ENCODE measurements at places on chromosomes 12 and 14.

- DNase-seq, result no peak
Observed at GRCh38 chr12:93025145-93026103, 96.3 kb upstream of the EEA1 start.

- DNase-seq, result no peak
Observed at GRCh38 chr14:87041290-87042020, 951.5 kb downstream of the GALC start.

GRCh38 chr12:125996443-125996842 is 931.2 kb downstream of the AACS start:
- no peak for DNase-seq

GRCh38 chr14:68792979-68793733 is at the start of gene ZFP36L1:
TSS of gene ZFP36L1 (minus strand) at chr14:68793067. CDS start at chr14:68792938, 129 bp downstream.
- peak; percentile 89 for DNase-seq

GRCh38 chr14:101457936-101458740 is 103.2 kb upstream of the DIO3 start:
- DNase-seq, result no peak

GRCh38 chr12:31728917-31729640 is at the start of gene AMN1:
TSS of gene AMN1 (minus strand) at chr12:31729021. CDS start at chr12:31729008, 13 bp downstream.
- peak; percentile 99 for DNase-seq

GRCh38 chr14:71541271-71541670 is 391.0 kb upstream of the RGS6 start:
- no peak for DNase-seq

DNA sequence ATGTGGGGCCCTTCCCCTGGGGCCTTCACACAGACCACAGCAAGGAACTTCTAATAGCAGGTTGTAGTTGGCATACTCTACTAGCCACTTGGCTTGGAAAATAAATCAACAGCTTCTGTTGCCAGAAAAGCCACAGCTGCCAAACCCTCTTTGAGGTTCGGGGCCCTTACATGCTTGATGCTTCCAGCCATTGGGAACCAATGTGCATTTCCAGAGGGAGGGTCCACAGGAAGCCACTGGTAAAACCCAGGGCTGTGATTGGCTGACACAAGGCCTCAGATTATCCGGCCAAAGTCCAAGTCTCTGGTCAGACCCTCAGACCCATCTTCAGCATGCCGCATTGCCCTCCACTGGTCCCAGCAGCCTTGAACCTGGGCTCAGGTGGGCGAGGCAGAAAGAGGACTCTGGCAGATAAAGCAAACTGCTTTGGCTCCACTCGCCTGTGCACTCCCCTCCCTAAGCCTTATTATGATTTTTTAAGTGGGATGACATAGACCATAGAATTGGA is 214.4 kb downstream of the BCL11B start:
- DNase-seq, result no peak

- no peak for DNase-seq
Observed at GRCh38 chr12:22797701-22798100, 172.7 kb downstream of the ETNK1 start.

DNA sequence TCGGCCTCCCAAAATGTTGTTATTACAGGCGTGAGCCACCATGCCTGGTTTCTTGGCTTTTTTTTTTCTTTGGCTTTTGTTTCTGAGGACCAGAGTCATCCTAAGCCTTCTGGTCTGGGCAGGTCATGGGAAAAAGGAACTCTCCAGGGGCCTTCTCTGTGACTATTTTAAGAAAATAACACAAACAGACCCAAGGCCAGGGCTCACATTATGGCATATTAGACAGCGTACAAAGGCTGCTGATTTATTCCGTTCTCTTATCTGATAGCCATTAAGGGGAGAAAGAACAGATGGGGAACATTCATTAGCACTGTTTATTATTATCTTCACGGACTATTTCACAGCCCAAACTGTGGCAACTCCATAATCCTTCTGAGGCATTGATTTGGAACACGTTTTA is 28.8 kb upstream of the MANSC4 start:
- DNase-seq, result no peak

DNA sequence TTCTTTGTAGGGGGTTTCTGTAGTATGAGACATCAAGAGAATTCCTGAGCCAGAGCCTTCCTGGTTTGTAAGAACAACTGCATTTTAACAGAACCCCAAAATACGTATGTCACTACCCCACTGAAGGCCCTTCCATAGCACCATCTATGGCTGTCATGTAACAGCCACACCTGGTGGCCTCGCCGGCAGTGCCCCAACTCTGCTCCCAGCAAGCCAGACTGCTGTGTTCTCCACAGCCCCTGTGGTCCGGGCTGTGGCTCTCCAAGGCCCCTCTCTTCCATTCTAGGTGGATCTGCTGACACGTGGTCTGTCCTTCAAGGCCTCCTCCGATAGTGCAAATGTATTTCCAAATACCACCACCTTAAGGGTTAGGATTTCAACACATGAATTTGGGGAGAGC is 9.9 kb upstream of the PPP1R13B start:
- DNase-seq, result no peak

- DNase-seq, result no peak
Observed at GRCh38 chr12:87814625-87815024, 214.6 kb downstream of the C12orf50 start.

- DNase-seq, result no peak
Observed at GRCh38 chr14:90850487-90850886, 34.3 kb upstream of the TTC7B start.

DNA sequence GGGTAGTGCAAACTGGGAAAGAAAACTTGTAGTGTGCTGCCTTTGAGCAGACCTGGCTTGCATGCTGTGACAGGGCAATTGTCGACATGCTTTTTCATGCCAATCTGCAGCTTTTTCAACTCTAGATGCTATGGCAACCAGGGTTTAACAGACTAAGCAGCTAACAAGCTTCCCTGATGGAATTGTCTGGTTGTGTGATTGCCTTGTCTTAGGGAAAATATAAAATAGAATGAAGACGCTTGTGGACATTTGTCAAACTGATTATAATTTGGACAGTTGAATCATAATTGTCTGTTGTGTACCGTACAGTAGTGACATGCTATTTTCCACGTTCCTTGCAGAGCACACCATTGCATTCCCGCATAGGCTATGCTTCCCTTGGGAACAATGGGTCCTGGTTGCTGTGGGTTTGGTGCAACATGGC is 113.0 kb downstream of the FOXG1 start:
- DNase-seq, result no peak

- no peak for DNase-seq
Observed at GRCh38 chr12:105831372-105831771, 307.4 kb downstream of the NUAK1 start.

- DNase-seq, result no peak
Observed at GRCh38 chr12:115504306-115505290, 772.9 kb downstream of the MED13L start.

DNA sequence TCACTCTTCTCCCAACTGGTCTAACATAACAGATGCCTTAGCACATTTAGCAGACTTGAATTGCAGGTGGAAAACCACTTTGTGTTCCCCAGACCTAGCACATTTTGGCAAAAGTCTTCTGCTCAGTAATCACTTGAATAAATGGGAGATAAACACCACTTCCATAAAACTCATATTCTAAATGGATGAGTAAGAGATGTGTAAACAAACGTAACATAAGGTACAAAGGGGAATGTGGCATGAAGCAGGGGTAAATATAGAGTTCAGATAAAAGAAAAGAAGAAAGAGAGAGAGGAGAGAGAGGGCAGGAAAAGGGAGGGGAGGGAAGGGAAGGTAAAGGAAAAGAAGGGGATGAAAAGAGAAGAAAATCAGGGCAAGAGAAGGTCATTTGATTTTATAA is 17.0 kb upstream of the KERA start:
- DNase-seq, result no peak

DNA sequence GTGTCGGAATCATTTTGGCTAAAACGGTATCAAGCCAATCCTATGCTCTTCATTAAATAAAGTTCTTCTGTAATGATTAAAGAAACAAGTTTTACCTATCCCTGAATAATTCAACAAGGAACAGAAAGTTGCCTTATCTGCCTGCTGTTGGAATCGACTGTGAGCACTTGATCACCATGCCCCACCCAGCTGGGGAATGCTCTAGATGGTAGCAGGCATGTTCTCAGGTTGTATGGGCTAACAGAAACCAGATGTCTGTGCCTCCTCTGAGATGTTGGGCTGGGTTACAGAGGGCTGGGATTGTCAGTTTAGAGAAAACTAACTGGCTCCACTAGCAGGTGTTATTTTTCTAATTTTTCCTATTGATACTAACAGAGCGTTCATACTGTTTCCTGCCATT is 28.9 kb downstream of the RTRAF start:
- no peak for DNase-seq

- no peak for DNase-seq
Observed at GRCh38 chr12:4118017-4118510, 155.5 kb upstream of the CCND2 start.

- no peak for DNase-seq
Observed at GRCh38 chr12:120262852-120263747, 2.4 kb downstream of the PXN start.
